ENCODE measurements at places on chromosomes 12 and 14.

DNA sequence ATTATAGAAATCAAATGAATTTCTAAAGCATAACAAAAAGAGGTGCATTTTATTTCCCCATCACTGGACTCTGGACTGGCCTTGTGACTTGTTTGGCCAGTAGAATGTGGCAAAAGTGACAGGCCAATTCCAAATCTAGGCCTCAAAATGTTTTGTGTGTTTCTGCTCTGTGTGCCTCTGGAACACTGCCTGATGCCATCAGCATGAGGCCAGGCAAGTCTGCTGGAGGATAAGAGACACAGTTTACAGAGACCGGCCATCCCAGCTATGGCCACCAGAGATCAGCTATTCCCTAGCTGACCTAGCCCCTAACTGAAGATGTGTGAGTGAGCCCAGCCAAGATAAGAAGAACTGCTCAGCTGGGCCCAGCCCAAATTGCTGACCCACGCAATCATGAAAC lies 32.9 kb downstream of the ASCL1 start:
- H3K36me3 ChIP-seq: no peaks in the 10 kb centered on the region
- DNase-seq: no peak
- no peaks in the 10 kb centered on the region for H3K4me1 ChIP-seq
- no peaks in the 10 kb centered on the region for H3K27me3 ChIP-seq

GRCh38 chr12:43011383-43011926 lies 421.9 kb upstream of the PRICKLE1 start:
- DNase-seq: no peak
- no peaks in the 10 kb centered on the region for H3K27me3 ChIP-seq
- no peaks in the 10 kb centered on the region for H3K36me3 ChIP-seq
- H3K4me3 ChIP-seq: no peak overlapping the region

GRCh38 chr14:93775744-93776143 lies 12.5 kb downstream of the PRIMA1 start:
- H3K27ac ChIP-seq: no peak overlapping the region
- DNase-seq: no peak
- H3K36me3 ChIP-seq: no peaks in the 10 kb centered on the region
- H3K4me3 ChIP-seq: no peak overlapping the region
- peaks cover 20% of the 10 kb centered on the region for H3K27me3 ChIP-seq
- H3K4me1 ChIP-seq: no peaks in the 10 kb centered on the region

GRCh38 chr14:55124774-55125386 lies 4.2 kb upstream of the LGALS3 start:
- no peak overlapping the region for H3K27ac ChIP-seq
- no peak overlapping the region for H3K4me3 ChIP-seq
- H3K27me3 ChIP-seq: peaks cover 10% of the 10 kb centered on the region
- H3K36me3 ChIP-seq: no peaks in the 10 kb centered on the region
- no peak for DNase-seq

DNA sequence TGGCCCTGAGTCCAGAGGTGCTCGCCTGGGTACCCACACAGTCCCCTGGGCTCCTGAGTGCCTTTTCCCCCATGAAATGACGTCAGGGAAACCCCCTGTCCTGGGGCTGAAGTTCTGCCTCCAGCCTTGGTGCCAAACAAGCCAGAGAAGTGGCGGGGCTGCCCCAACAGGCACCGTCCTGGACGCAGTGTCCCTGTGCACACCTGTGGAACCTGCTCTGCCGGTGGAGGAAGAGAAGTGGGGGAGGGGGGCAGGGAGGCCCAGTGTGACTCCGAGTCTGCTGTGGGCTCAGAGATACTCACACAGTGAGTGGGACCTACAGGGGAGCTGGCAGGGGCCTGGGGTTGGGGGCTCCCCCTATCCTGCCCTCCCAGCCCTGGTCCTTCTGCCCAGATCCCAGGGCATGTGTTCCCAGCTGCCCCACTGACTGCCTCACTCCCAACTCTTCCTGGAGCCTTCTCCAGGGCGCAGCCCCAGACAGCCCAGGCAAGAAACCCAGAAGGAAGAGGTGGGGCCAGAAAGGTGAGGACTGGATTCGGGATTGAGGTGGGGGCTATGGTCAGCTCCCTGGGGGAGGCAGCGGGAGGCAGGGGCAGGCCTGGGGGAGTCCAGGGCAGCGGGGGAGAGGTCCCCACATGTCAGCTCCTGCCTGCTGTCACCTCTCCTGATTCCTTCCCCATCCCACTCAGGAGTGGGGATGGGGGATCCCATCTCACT lies 24.7 kb downstream of the CCDC85C start:
- no peaks in the 10 kb centered on the region for H3K36me3 ChIP-seq
- no peak overlapping the region for H3K4me3 ChIP-seq
- DNase-seq: no peak

DNA sequence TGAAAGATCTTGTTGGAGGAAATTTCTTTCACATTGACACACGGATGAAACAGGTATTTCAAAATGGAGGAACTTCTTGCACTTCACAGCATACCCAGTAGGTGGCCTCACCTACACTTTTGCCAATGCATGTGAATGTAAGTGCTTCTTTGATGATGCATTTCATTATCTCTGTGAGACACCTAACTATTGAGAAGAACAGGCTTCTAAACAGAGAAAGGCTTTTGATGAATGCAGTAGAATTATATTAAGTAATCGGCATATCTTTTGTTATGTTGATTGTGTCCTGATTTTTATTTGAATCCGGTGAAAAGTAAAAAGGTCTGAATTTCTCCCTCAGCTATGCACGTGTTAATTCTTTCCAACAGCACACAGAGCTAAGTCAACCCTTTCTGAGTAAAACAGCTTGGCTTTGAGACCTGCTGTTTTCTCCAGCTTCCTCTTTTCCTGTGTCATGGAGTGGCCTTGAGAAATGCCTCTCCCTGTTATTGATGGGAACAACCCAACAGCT lies 399.0 kb downstream of the NAV3 start:
- H3K4me3 ChIP-seq: no peak overlapping the region
- no peaks in the 10 kb centered on the region for H3K36me3 ChIP-seq
- no peak overlapping the region for H3K27ac ChIP-seq

DNA sequence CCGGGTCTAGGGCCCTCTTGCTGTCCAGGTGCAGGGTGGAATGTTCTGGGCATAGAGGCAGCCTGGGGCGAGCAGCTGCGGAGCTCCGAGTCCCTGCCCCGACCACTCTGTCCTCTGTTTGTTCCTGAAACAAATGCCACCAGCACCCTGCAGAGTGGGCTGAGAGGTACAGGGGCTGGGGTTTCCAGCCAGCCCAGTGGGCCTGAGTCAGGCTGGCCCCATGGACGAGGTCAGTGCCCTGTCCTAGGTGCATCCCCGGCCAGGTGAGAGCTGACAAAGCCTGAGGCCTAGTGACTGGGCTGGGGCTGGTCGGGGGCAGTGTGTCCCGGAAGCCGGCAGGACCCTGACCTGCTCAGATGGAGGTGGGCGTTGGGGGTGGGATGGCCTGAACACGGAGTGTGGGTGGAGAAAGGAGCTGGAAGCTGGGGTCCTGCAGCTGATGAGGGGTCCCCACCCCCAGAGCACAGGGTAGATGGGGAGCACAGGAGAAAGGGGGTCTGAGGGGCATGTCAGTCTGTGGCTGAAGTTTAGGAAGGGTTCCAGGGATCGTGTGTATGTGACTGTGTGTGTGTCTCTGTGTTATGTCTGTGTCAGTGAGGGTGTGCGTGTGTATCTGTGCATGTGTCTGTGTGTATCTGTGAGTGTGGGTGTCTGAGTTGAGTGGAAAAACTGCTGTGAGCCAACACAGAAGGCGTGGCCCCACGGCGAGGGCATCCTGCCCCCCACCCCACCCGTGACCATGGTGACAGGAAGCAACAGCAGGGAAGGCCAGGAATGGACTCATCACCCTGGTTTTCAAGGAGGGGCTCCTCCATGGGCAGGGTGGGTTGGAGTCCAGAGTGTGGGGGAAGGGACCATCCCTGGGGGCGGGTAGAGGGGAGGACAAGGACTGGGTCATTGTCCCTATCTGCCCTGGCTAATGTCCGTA lies 2.4 kb upstream of the CRIP1 start:
- H3K4me3 ChIP-seq: no peak overlapping the region
- H3K4me1 ChIP-seq: peaks cover 95% of the 10 kb centered on the region
- no peaks in the 10 kb centered on the region for H3K36me3 ChIP-seq
- peak overlapping the region; percentile 100 for H3K27ac ChIP-seq
- H3K27me3 ChIP-seq: peaks cover 4% of the 10 kb centered on the region
- DNase-seq: peak; percentile 54

DNA sequence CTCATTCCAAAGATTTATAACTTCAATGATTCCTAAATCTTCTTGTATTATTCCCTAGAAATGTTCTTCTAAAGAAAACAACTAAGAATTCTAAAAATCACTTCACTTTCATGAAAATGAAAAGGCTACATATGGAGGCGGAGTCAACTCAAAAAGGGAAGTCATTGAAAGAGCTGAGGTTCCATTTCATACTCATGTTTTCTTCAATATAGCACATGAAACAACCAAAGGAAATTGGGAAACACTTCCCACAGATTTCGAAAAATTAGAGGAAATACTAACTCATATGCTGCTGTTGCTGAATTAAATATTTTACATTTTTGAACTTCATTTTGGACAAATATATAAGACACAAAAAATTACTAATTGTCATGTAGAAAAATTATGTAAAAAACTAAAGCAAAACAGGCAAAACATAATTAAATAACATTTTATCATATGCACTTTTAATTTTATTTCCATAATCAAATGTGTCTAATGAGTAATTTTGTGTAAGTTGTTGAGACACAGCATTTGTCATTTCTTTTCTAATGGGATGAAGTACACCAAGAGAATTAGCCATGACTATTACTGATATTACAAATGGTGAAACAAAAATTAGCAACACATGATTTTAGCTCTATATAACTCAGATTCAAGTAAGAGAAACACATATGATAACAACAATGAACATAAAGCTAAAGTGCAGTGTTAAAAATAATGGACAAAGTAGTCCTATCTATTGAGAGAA lies at the start of gene CD163:
TSS of gene CD163 (minus strand) at position 92 of the 730 bp plus-strand sequence. CDS start at position 5, 87 bp downstream.
- no peak for DNase-seq
- H3K36me3 ChIP-seq: no peaks in the 10 kb centered on the region
- no peaks in the 10 kb centered on the region for H3K27me3 ChIP-seq
- H3K27ac ChIP-seq: no peak within 1 kb of the TSS
- H3K4me1 ChIP-seq: no peaks in the 10 kb centered on the region

GRCh38 chr12:496736-497135 lies 37.0 kb downstream of the B4GALNT3 start:
- no peak overlapping the region for H3K27ac ChIP-seq
- no peaks in the 10 kb centered on the region for H3K4me1 ChIP-seq
- no peak overlapping the region for H3K4me3 ChIP-seq
- no peaks in the 10 kb centered on the region for H3K27me3 ChIP-seq
- H3K36me3 ChIP-seq: no peaks in the 10 kb centered on the region

- no peaks in the 10 kb centered on the region for H3K4me1 ChIP-seq
- no peaks in the 10 kb centered on the region for H3K36me3 ChIP-seq
- H3K27ac ChIP-seq: no peak overlapping the region
- H3K27me3 ChIP-seq: peaks cover 33% of the 10 kb centered on the region
- no peak for DNase-seq
These were observed 74.6 kb downstream of the GLRX5 start for GRCh38 chr14:95609398-95609990.
